ENCODE measurements at places on chromosomes 5 and 9. TPM values are rescaled to one million over a fixed set of nuclear protein-coding genes. Genes with fewer than 3 reads are reported as not detected.

The SLC2A8 gene
- 15.3 TPM for total RNA-seq

The ENDOG gene
- 32.8 TPM for total RNA-seq

The PHF24 gene
- 0.08 TPM for total RNA-seq

The PCDHB7 gene
- total RNA-seq = not detected

The KIF4B gene
- total RNA-seq = not detected

The ADGRV1 gene
- 0.83 TPM for total RNA-seq
